ENCODE measurements at places on chromosomes 11 and 22.

GRCh38 chr11:9609002-9609759 is 35.7 kb downstream of the WEE1 start:
- no peak for DNase-seq

- no peak for DNase-seq
These were observed 177.6 kb downstream of the IGLL1 start for GRCh38 chr22:23402275-23403151.

GRCh38 chr11:100863080-100863581 is 176.0 kb downstream of the ARHGAP42 start:
- no peak for DNase-seq

GRCh38 chr11:117823294-117823945 is 1.1 kb downstream of the FXYD2 start:
- DNase-seq: no peak

DNA sequence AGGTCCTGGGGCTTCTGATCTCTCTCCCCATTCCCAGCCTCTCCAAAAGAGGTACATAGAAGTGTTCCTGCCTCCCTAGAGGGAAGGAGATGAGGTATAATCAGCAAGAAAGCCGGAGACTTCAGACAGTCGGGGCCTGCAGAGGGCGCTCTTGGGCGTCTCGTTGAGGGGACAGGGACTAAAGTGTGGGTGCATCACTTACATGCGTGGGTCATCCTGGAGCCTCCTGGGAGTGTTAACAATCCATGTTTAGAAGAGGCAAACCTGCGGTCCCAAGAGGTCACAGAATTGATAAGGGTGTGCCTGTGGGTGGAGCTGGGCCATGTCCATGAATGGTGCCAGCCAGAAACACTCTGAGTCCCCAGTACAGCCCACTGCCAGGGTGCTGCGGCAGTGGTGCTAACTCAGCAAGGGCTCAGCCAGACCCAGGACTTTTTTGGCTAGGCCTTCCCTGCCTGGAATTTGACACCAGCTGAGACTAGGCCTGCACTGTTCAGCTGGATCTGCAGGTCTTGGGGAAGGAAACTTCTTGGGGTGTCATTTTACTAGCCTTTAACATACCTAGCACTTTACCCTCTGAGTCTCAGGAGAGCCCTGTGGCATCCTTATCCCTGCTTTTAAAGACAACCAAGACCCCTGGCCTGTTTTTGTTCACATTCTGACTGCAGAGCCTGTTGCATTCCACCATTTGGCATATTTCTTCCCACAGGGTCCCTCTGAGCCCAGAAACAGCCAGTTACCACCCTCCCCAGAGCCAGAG is 5.5 kb downstream of the YDJC start:
- DNase-seq: no peak
